ENCODE measurements at places on chromosomes 5 and 9.

- DNase-seq = no peak
Measured at GRCh38 chr5:159003045-159004030, 96.4 kb downstream of the EBF1 start.

DNA sequence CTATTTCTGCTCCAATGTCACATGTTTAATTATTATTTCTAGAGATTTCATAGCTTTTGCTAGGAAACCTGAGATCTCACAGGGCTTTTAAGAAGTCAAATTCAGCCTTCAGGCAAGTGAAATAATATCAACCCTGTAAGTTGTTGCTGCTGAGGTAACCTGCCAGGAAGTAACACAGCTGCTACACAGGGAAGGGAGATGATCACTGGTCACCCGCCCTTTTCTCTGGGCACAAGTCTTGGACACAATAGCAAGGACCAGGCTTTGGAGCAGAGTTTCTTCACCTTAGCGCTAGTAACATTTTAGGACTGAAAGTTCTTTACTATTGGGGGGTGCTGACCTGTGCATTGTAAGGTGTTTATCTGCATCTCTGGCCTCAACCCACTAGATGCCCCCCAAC, 50.1 kb downstream of the PTTG1 start:
- DNase-seq = no peak

DNA sequence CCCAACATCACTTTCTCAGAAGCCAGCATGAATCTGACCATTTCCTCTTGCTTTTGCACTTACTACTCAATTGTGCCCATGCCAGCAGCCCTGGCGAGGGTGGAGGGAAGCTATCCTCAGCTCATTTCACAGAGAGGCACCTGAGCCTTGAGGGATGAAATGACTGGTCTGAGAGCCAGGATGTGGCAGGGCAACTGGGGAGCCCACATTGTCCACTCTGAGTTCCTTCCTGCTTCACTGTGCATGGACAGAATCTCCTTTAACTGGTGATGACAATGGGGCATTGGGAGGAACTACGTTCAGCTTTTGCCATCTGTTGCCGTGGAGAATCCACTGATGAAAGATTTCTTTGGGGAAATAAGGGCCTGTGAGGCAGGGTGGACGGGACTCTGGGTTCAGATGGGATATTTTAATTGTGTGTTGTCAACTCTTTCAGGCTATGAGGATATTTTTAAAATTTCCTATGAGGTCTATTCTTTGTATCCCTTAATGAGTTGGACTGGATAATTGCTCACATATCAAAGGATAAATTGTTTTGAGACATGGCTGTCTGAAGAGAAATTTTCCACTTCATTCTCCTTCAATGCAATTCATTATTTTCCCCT, 78.3 kb downstream of the TNC start:
- no peak for DNase-seq

- DNase-seq = no peak
Measured at GRCh38 chr5:61394793-61395192, 62.7 kb downstream of the ZSWIM6 start.

GRCh38 chr5:149151717-149152116, 10.4 kb downstream of the ABLIM3 start:
- DNase-seq = no peak

DNA sequence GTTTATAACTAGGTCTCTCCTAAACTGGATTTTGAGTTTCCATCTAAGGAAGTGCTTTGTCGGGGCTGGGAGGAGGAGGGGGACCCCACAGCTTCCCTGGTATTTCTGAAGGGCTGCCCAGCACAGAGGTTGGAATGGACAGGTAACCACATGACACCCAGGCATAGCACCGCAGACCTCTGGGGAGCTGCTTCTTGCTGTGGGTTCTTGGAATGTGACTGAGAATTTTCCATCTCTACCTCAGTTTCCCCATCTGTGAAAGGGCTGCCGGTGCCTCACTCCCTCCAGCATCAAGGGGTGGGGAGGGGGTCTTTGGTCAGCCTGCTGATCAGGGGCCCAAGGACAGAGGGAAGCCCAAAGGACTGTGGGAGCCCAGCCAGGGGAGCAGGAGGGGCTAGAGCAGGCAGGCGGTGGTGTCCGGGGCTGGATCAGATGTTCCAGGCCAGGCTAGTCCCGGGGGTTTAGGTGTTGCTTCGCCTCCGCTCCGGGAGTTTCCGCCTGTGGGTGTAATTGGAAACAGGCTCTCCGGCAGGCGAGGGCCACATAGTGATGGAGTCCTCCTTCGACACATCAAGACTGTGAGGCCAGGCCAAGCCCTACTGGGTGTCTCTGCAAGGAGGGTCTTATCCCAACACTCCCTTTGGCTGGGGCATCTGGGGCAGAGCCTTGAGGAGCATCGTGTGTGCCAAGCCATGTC, 3.3 kb downstream of the OLFML2A start:
- peak; percentile 91 for DNase-seq

DNA sequence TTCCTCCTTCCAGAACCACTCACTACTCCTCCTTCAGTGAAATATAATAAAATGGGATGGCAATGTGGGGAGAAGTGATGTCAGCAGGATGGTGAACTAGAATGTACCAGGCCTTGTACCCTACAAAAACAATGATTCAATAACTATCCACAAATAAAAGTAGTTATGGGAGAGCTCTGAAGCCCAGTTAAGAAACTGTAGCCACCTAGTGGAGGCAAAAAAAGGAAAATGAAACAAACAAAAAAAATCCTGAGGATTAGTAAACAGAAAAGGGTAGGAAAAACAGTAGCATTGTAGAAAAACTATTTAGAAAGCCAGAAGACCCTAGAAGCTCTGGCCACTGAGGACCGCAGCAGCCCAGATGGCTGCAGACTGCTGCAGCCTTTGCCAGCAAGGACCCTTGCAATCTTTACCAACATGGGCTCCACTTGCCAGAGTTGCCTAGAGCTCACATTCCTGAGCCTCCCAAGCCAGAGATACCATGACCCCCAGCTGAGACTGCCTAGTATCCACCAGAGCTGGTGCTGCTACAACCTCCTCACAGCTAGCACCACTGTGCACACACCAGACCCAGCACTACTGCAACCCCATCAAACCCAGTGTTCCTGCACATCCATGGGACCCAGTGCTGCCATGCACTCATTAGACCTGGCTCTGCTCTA, 259.7 kb upstream of the MSX2 start:
- no peak for DNase-seq

- DNase-seq = no peak
Measured at GRCh38 chr5:81209869-81210493, 23.1 kb upstream of the CKMT2 start.

DNA sequence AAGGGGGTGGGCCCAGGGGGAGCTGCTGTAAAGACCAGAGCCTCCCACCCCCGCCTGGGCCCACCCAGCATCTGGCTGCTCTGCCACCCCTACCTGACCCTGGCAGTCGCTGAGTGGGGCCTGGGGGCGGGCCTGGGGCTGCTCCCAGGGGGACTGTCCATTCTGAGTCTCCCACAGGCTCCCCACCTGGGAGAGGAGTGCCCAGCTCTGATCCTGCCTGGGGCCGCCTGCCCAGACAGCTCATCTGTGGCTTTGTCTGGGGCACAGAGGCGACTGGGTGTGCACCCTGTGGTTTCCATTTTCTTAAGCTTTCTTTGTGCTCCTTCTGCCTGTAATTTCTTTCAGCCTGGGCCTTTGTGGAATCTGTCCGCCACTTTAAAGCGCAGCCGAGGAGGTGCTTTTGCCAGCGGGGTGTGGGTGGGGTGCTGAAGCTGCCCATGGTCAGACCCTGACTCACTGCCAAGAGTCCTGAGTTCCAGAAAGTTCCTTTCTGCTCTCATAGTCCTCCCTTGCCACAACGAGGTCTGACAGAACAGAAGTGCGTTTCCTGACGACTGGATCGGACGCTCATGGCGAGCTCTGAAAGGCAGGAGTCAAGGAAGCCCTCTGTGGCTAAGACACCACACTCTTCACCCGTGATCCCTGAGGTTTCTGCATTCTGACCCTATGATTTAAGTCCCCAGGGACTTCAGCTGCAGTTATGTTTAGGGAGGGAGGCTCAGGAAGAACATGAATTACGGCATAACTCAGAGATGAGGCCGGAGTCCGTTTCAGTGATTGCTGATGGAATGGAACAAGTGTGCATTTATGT, 225.0 kb downstream of the FANCC start:
- no peak for DNase-seq

GRCh38 chr9:136108648-136109266, 9.9 kb downstream of the TMEM250 start:
- DNase-seq = no peak

- DNase-seq = no peak
Measured at GRCh38 chr5:151123897-151124751, 33.5 kb downstream of the ANXA6 start.

GRCh38 chr5:42300496-42300895, 122.7 kb upstream of the GHR start:
- DNase-seq = no peak
